Natural killer cell treated with Interleukin-12 subunit alpha and Interleukin-12 subunit beta and Interleukin-15 and Interleukin-18, amount 100 ng/mL, for 72 hours (primary cell): ENCODE measurements at places on chromosomes 3 and 15. TPM values are rescaled to one million over a fixed set of nuclear protein-coding genes. Genes with fewer than 3 reads are reported as not detected.
A peak's percentile ranks its signal among the peaks of the same experiment; 100 is the strongest.

The ARHGAP31 gene
- 22.5 TPM for total RNA-seq

- no peaks in the 10 kb centered on the region for H3K27me3 ChIP-seq
- no peak overlapping the region for H3K27ac ChIP-seq
- peaks cover 20% of the 10 kb centered on the region for H3K36me3 ChIP-seq
Measured at GRCh38 chr3:49054344-49054862, 25.2 kb upstream of the IMPDH2 start.

GRCh38 chr3:177371888-177372287 lies 174.6 kb upstream of the TBL1XR1 start:
- no peak for DNase-seq
- peak overlapping the region; percentile 11 for H3K27ac ChIP-seq
- no peak overlapping the region for H3K4me3 ChIP-seq
- H3K27me3 ChIP-seq, result no peaks in the 10 kb centered on the region
- no peaks in the 10 kb centered on the region for H3K36me3 ChIP-seq

The APBA2 gene
- 19.4 TPM for total RNA-seq
